ENCODE measurements at places on chromosomes 6 and 20. TPM values are rescaled to one million over a fixed set of nuclear protein-coding genes. Genes with fewer than 3 reads are reported as not detected.

DNA sequence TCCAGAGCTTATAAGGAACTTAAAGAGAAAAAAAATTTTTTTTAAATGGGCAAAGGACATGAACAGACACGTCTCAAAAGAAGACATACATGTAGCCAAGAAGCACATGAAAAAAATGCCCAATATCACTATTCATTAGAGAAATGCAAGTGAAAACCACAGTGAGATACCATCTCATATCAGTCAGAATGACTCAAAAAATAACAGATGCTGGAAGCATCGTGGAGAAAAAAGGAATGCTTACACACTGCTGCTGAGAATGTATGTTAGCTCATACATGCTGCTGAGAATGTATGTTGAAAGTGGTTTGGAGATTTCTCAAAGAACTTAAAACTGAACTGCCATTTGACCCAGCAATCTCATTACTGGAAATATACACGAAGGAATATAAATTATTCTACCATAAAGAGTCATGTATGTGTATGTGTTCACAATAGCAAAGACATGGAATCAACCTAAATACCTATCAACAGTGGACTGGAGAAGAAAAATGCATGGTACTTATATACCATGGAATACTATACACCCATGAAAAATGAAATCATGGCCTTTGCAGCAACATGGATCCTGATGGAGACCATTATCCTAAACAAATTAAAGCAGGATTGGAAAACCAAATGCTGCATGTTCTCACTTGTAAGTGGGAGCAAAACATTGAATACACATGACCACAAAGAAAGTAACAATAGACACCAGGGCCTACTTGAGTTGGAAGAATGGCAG, 5.2 kb downstream of the OR11A1 start:
- DNase-seq: no peak

GRCh38 chr6:32327103-32327502, 44.6 kb downstream of the TSBP1 start:
- no peak for DNase-seq

- DNase-seq: peak; percentile 71
These were observed 797 bp downstream of the SMIM13 start for GRCh38 chr6:11094411-11094851.

ASIP gene
- total RNA-seq: not detected

GRCh38 chr6:105072798-105073199, 107.0 kb downstream of the POPDC3 start:
- DNase-seq: no peak

REM1 gene
- not detected for total RNA-seq

DNA sequence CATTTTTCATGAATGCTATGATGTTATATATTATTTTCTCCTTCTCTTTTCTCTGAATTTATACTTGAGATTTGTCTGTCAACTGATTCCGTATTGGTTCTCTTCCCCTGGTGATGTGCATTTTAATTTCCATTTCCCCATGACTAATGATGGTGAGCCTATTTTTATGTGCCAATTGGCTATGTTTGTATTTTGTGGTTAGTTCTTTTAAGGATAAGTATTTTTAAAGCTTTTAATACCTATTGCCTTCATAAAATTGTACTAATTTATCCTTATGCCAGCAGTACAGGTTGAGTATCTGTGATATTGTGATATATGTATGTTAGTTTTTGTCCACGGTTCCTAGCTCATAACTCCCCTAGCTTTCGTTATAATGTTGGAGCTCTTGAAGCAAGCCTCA, 2.8 kb downstream of the POLH start:
- no peak for DNase-seq

- DNase-seq: no peak
These were observed 55.2 kb upstream of the TBC1D7 start for GRCh38 chr6:13383328-13384163.

DNA sequence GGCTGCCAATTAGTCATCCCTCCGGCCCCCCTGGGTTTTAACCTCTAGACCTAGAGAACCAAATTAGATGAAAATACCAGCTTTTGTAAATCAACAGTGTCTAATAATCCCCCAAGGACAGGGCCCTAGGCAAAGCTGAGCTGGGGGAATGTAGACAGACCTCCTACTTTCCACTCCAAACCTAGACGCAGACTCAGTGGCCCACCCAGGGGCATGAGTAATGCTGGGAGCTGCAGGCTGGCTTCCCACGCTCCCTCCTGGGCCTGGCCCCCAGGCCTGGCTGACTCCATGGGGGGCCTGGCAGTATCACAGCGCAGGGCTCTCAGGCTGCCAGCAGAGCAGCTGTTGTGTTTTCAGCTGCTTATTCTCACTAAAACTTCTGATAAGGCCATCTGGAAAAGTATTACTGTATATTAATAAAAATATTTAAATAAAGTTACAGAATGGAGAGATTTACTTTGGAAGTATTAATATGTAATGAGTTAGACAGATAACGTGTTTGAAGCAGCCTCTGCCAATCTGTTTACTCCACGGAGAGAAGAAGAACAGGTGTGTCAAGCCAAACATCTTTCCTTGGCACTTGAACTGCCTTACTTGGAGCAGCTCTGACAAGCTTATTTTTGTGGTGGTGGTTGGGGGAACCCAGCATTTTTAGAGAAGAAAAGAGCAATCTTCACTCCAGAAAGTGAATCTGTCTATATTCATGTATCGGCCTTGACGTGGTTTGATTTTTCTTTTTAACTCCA, 144.0 kb upstream of the AGPAT4 start:
- peak; percentile 95 for DNase-seq

DNA sequence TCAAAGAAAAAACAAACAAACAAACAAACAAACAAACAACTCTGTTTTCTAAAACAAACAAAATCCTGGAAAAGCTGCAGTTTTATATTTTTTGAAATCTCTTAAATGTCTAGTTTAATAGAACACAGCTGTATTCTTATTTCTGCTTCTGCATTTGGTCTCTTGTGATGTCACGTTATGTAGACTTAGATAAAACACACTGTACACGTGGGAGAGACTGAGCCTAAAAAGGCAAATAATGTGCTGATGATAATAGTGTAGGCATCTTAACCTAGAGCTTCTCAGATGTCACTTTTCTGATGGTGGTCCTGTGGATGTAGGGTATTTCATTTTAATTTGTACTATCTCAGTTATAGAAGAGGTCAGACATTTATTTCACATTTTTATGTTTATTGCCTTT, 261.7 kb downstream of the UTRN start:
- DNase-seq: no peak

TBX18 gene
- total RNA-seq: 16.4 TPM

DNA sequence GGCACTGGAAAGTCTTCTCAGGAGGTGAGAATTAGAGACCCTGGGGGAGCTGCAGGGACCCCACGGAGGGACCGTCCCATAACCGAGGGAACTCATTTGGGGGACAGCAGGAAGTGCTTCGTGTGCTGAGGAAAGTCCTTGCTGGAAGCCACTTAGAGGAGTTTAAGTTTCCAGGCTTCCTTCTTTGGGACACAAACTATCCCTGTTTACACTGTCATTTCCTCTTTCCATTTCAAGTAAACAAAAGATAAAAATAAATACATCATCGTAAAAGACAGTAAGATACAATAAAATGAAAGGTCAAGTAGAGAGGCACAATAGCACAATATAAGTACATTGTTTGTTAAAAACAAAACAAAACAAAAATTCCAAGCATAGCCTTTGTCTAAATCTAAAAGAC, 101.2 kb downstream of the TTLL2 start:
- DNase-seq: no peak

PPP1R16B gene
- total RNA-seq: not detected

BPI gene
- total RNA-seq: not detected

GRCh38 chr6:44221961-44222335, 1.4 kb upstream of the SLC29A1 start:
- no peak for DNase-seq

SNX9 gene
- 51.4 TPM for total RNA-seq

GRCh38 chr6:110173506-110174132, 5.9 kb downstream of the WASF1 start:
- no peak for DNase-seq

GSTA3 gene
- not detected for total RNA-seq

DNA sequence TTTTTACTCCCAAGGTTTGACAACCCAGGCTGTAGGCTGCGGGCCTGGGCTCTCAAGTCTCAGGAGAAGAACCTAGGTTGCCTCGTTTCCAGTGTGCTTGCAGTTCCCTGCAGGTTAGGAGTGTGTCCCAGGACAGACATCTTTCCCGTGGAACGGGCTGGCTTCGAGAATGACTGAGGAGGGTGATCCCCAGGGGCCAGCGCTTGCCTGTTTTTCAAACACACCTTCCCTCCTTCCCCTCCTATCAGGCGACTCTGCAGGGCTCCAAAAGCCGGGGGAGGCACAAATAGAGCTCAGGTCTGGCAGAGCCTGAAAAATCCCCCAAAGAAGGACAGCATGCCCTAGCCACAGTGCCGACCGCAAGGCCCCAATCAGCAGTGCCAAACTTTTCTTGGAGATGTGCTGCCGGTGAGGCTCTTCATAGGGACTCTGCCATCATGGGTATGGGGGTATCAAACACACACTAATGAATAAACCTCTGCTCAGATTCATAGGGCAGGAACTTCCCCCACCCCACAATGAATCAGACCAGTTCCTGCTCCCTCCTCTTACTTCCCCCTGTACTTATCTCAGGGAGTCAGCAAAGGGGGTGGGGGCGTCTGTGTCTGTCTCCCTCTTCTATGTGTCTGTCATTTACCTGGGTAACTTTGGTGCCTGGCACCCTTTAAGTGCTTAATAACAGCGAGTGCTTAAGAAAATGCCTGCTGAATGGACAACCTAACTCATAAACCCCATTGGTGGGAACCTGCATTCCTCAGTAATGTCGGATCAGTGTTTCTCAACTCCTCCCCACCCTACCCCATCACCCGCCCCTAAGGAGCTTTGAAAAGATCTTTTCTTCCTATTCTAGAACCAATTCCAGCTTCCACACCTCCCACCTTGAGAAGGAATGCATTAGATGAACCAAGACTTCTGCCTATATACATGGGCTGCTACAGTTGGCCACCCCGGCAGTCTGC, 1.6 kb downstream of the KCNG1 start:
- no peak for DNase-seq

GRCh38 chr20:45821947-45822346, 5.2 kb downstream of the TNNC2 start:
- DNase-seq: no peak

GRCh38 chr6:38269461-38270172, 370.1 kb downstream of the BTBD9 start:
- DNase-seq: no peak

DNA sequence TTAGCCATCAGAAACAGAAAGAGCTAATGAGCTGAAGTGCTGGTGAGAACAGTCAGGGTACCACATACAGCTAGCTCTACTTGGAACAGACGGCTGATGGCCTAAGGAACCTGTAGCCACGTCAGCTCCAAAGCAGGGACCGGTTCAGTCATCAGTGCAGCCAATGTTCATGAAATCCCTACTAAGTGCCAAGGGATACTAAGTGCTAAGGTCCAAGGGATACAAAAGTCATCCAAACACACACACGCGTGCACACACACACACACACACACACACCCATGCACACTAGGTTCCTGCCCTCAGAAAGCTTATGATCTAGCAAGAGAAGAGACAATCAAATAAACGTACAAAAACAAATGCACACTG, 53.6 kb downstream of the MAP3K5 start:
- no peak for DNase-seq

CARMIL1 gene
- total RNA-seq: 3.4 TPM

GRCh38 chr6:5746759-5747130, 260.0 kb downstream of the NRN1 start:
- DNase-seq: no peak

DNA sequence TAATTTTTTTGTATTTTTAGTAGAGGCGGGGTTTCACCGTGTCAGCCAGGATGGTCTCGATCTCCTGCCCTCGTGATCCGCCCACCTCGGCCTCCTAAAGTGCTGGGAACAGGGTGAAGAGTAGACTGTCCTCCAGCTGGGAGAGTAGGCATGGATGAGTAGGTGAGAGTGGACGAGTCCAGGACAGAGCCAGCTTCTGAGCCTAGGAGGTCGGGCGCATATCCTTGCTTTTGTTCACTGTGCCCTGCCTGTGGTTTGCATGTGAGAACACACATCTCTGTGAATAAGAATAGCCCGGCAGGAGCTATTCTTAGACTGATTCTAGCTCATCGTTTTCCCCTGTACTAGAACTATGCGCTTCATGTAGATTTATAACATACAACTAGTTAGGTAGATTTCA, 78.3 kb downstream of the RPP40 start:
- DNase-seq: no peak

CDH22 gene
- not detected for total RNA-seq

- no peak for DNase-seq
These were observed 12.2 kb downstream of the TOP1 start for GRCh38 chr20:41040855-41041254.

GRCh38 chr20:6863798-6864201, 96.3 kb downstream of the BMP2 start:
- no peak for DNase-seq

- peak; percentile 22 for DNase-seq
These were observed 867 bp downstream of the EBF4 start for GRCh38 chr20:2693286-2694007.

DNA sequence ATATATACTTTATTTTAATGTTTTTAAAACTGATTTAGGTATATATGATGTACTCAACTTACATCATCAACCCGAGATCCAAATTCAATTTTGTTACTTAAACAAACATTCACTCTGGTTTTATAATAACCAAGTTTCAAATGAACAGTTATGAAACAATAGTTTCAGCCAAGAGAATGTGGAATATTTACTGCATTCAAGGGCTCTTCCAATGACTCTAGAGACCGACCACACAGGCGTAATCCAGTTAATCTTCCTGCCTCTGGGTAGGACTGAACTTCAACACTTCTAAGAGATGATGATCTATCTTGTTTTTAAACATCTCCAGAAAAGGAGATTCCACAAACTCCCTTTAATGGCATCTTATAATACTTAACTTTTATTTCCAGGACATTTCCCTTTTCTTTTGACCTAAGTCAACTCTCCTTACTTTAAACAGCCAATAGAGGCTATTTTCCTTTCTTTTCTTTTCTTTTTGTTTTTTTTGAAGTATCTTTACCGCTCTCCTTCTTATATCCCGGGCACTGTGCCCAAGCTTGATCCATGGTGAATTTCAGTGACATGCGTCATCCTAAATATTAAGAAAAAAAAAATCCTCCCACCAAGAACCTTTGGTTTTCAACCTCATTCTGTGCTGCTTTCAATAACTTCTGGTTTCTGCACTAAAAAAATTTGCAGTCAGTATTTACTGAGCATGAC, 110.1 kb downstream of the KIF13A start:
- peak; percentile 61 for DNase-seq
